Renal cortex interstitium (tissue), 15 donors: ENCODE measurements at places on chromosomes 6 and 20. TPM values are rescaled to one million over a fixed set of nuclear protein-coding genes. Genes with fewer than 3 reads are reported as not detected.

DNA sequence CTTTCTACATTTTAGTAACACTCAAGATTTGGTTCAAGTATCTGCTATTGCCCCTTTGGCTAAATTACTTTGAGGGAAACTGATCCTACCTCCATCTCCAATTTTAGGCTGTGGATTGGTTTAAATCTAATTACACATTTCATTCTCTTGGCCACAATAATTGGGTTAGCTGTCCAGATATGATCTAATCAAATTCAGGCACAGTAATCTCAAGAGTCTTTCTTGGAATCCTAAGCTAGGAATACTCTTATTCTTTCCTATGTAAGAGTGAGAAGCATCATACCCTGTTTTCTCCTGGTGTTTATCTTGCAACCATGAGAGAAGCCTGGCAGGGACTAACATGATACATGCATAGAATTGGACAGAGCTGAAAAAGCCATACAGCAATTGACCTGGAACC is 300.4 kb upstream of the MARCKS start:
- no peak for DNase-seq

DNA sequence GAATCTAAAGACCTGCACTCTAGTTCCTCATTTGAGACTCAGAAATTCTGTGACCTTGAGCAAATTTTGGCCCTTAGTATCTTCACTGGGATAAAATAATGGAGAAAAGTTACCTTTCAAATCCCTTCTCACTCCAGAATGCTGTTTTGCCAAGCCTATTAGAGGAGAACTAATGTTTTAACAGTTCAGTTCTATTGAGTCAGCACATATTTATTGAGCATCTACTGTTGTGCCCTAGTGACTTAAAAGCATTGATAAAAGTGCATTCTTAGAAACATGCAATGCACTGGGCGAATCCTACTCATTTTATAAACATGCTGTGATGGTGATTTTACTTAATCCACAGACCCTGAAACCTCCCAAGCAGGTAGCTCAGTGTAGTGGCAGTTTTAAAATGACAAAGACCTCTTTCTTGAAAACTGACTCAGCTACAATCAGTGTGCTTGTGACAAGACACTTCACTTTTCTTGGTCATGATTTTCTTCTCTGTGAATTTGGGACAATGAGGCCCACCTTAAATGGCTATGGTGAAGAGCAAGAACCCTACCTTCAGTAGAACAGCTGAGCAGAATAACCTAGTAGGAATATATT is 312.0 kb downstream of the ALDH8A1 start:
- no peak for DNase-seq

The CD40 gene
- 4.1 TPM for polyA plus RNA-seq

The CLVS2 gene
- 0.15 TPM for polyA plus RNA-seq

DNA sequence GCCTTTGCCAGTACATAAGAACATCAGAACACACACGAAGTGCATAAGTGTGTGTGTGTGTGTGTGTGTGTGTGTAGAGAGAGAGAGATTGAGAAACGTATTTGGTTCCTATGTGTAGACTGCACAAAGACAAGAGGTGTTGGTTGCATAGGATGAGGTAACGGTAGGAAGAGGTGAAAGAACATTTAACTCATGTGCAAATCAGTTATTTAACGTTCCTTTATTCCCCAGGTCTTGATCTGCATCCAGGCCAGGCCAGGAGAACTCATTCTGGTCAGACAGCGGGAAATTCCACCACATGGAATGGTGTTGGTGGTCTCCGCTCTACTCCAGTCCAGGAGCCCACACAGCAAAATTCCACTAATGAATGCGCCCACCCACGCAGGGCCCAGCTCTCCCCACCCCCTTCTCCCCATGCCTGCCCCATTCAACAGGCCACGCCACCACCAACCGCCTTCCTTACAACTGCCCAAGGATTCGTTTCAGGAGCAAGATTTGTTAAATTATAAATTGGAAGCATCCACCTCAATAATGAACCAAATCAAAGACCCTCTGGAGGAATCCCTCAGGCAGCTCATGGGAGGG is 86.8 kb downstream of the CLIC5 start:
- DNase-seq: no peak

GRCh38 chr20:44629542-44629941 is 22.0 kb downstream of the ADA start:
- no peak for DNase-seq

- DNase-seq: no peak
These were observed 211.9 kb upstream of the RNF24 start for GRCh38 chr20:4227085-4227821.

GRCh38 chr6:109373331-109373730 is 8.9 kb downstream of the CD164 start:
- no peak for DNase-seq

- no peak for DNase-seq
These were observed 22.7 kb upstream of the MLN start for GRCh38 chr6:33826537-33826936.

GRCh38 chr6:126422912-126423311 is 83.0 kb downstream of the CENPW start:
- DNase-seq: no peak

The KDM1B gene
- 20.5 TPM for polyA plus RNA-seq

DNA sequence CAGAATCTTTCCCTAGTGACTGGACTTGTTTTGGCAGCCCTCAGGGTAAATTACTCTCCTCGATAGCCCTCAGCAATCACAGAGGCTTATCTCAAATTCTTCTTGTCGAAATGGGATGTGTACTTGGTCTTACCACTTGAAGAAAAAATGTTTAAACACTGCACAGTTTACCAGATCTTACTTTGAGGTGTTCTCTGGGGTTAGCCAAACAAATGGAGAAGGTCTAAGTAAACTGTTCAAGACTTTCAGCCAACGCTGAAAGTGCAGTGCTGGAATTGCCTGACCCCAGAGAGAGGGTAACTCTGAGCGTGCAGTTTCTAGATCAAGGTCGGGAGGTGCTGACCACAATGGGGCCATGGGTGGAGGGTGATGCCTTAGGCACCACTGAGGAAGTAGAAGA is 39.2 kb downstream of the MYLIP start:
- DNase-seq: no peak

The PSORS1C1 gene
- 0.23 TPM for polyA plus RNA-seq

The ENPP3 gene
- polyA plus RNA-seq: 11.6 TPM

The TFAP2D gene
- polyA plus RNA-seq: not detected

- DNase-seq: no peak
These were observed 48.4 kb upstream of the NCOA3 start for GRCh38 chr20:47453167-47453782.

The LAMA2 gene
- 44.4 TPM for polyA plus RNA-seq

GRCh38 chr6:4726645-4727044 is 49.6 kb upstream of the CDYL start:
- DNase-seq: no peak

DNA sequence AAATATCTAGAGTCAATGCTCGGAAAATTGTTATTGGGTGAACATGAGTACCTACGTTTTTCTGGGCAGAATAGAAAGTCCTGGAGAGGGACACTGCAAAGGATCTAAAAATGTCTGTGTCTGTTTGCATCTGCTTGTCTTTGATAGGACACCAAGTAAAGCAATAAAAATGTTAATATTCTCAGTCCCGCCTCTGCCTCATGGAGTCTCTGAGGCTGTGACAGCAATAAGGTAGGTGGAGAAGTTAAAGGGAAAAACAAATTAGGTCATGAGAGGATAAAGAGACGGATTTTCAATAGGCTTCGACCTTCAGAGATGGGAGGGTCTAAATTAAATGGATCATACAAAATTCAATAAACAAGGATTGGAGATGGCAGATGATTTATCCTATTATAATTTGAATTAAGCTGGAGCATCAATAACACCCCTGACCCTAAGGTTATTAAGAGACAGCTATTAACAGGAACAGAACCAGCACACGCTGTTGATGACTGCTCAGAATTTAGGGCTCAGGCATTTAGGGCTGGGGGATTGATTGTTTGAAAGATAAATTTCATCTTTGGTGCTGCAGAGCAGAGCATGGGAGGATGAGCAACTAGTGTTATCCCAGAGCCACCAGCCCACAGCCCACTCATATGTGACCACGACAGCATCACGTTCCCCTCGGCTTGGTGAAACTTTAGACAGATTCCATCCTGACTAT is 620.3 kb upstream of the CDH4 start:
- DNase-seq: no peak

The DNMT3B gene
- polyA plus RNA-seq: 8.0 TPM

The CCN5 gene
- 0.17 TPM for polyA plus RNA-seq

DNA sequence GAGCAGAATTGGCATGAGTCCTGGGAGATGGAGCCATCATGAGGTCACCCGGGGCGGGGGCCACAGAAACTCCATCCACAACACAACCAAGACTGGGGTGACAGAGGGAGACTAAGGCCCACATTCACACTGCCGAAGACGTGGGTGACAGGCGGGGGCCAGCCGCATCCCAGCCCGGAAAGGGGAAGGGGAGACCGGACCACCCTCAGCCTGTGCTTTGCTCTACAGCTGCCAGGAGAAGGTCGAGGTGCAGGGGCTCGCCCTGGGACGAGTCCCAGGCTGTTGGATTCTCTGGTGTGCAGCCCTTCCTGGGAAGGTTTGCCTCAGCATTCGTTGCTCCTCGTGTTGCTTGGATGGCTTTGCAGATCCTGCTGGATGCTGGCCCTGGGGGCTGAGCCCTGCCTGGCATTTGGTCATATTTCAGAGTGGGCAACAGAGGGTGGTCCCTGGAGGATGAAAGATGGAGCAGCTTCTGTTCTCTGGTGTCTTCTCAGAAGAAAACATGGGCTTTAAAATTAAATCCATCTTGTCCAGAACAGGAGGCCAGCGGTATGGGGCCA is 328.9 kb downstream of the TAF4 start:
- no peak for DNase-seq

GRCh38 chr6:31680226-31681134 is at the start of gene LY6G5C:
TSS of gene LY6G5C (minus strand) at chr6:31681067. CDS start at chr6:31680373, 694 bp downstream.
- peak; percentile 81 for DNase-seq

The GPSM3 gene
- 9.4 TPM for polyA plus RNA-seq

The NEDD9 gene
- polyA plus RNA-seq: 65.9 TPM

- no peak for DNase-seq
These were observed 211.2 kb downstream of the C6orf118 start for GRCh38 chr6:165098165-165098564.

GRCh38 chr6:100700009-100700408 is 181.1 kb downstream of the ASCC3 start:
- no peak for DNase-seq

DNA sequence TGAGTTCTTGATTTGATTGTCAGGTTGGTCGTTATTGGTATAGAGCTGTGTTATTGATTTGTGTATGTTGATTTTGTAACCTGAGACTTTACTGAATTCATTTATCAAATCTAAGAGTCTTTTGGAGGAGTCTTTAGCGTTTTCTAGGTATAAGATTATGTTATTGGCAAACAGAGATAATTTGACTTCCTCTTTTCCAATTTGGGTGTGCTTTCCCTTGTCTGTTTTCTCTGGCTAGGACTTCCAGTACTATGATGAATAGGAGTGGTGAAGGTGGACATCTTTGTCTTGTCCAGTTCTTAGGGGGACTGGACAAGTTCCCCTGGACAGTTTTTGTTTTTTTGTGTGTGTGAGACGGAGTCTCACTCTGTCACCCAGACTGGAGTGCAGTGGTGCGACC is 17.4 kb downstream of the HLA-DOA start:
- DNase-seq: no peak

DNA sequence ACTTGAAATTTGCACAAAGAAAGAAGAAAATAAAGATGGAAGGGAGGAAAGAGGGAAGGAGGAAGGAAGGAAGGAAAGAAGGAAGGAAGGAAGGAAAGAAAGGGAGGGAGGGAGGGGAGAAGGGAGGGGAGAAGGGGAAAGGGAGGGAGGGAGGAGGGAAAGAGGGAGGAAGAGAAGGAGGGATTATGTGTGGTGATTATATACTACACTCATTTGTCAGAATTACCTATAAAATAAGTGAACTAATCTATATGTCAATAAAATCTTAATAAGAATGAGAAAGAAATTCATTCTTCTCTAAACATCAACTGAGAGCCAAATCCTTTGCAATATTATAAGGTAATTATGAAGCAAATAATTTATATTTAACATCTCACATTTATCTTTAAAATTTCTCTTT is 77.9 kb upstream of the TFAP2D start:
- no peak for DNase-seq

- DNase-seq: no peak
These were observed 103.9 kb downstream of the IPCEF1 start for GRCh38 chr6:154252678-154253077.

- DNase-seq: no peak
These were observed 205.1 kb upstream of the GMDS start for GRCh38 chr6:2450546-2450945.

The ADGRF5 gene
- polyA plus RNA-seq: 29.0 TPM

DNA sequence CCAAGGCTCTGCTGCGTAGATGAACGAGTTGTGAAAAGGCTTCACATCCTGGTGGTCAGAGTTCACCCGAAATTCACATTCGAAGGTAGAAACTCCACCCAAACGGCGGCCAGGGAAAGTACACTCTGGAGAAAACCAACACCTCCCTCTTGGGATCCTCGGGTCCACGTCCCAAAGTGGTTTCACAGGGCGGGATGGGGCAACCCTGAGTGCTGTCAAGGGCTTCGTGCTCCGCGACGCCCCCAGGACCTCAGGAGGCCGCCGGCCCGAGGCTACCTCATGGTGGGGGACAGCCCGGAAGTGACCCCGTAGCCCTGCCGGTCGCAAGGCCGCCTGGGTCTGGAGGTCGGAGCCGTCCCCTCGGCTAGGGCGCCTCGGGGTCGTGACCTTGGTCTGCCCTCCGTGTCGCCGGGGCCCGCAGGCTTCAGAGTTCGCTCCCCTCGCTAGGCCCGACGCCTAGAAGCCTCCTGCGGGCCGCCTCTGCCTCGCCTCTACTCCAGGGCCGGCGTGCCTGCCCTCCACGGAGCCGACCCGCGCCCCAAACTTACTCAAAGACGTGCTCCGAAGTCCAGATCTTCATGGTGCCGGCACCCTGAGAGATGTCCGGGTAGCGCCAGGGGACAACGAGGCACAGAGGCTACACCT is at the start of gene PRELID3B:
TSS of gene PRELID3B (minus strand) at position 636 of the 645 bp plus-strand sequence. CDS start at position 580, 56 bp downstream.
- no peak for DNase-seq

- no peak for DNase-seq
These were observed 84.7 kb upstream of the ELOVL5 start for GRCh38 chr6:53433261-53433950.

GRCh38 chr20:22993823-22994222 is 41.3 kb upstream of the SSTR4 start:
- no peak for DNase-seq

The C6orf15 gene
- not detected for polyA plus RNA-seq

DNA sequence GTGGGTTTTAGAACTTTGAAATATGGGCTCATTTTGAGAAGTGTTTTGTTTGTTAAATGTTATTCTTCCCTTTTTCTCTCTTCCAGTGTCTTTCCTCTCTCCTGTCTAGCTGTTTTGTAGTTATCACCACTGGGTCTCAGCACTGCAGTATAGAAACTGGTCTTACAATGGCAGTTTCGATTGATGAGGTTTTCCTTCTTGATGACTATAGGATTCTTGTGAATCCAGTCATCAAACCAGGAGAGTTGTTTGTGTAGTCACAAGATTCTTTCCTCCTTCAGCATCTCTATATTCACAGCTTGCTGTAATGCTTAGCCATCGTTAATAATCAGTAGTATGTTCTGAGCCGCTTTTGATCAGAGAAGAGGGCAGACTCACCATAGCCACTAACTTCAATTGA is 172.3 kb downstream of the OGFRL1 start:
- DNase-seq: no peak
